ENCODE measurements at places on chromosomes 5 and 9. TPM values are rescaled to one million over a fixed set of nuclear protein-coding genes. Genes with fewer than 3 reads are reported as not detected.

GRCh38 chr9:110015759-110016158 is 192.2 kb downstream of the C9orf152 start:
- no peaks in the 10 kb centered on the region for H3K4me1 ChIP-seq
- H3K27me3 ChIP-seq: no peaks in the 10 kb centered on the region
- no peak for DNase-seq
- H3K4me3 ChIP-seq: no peak overlapping the region
- no peaks in the 10 kb centered on the region for H3K36me3 ChIP-seq
- H3K27ac ChIP-seq: no peak overlapping the region

DNA sequence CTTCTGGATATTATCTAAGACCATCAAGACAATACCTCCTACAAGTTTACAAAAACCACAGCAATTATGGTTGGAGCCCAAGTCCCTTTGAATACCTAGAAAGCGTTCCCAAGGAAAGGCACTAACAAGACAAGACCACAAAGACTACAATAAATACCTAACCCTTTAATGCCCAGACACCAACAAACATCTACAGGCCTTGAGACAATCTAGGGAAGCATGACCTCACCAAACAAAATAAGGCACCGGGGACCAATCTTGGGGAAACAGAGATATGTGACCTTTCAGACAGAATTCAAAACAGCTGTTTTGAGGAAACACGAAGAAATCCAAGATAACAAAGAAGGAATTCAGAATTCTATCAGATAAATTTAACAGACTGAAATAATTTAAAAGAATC is 37.8 kb downstream of the OXCT1 start:
- H3K4me3 ChIP-seq: no peak overlapping the region
- no peak for DNase-seq
- H3K27me3 ChIP-seq: no peaks in the 10 kb centered on the region
- H3K4me1 ChIP-seq: no peaks in the 10 kb centered on the region
- H3K36me3 ChIP-seq: peaks cover 37% of the 10 kb centered on the region

GRCh38 chr9:83655433-83655832 is 32.5 kb downstream of the IDNK start:
- DNase-seq: no peak
- no peaks in the 10 kb centered on the region for H3K27me3 ChIP-seq
- no peak overlapping the region for H3K4me3 ChIP-seq
- no peak overlapping the region for H3K27ac ChIP-seq
- no peaks in the 10 kb centered on the region for H3K4me1 ChIP-seq

GRCh38 chr5:137233726-137234125 is 265.4 kb downstream of the SPOCK1 start:
- no peak overlapping the region for H3K27ac ChIP-seq
- H3K4me3 ChIP-seq: no peak overlapping the region
- DNase-seq: no peak
- no peaks in the 10 kb centered on the region for H3K27me3 ChIP-seq
- H3K4me1 ChIP-seq: no peaks in the 10 kb centered on the region

PCDHB14 gene
- not detected for total RNA-seq

DNA sequence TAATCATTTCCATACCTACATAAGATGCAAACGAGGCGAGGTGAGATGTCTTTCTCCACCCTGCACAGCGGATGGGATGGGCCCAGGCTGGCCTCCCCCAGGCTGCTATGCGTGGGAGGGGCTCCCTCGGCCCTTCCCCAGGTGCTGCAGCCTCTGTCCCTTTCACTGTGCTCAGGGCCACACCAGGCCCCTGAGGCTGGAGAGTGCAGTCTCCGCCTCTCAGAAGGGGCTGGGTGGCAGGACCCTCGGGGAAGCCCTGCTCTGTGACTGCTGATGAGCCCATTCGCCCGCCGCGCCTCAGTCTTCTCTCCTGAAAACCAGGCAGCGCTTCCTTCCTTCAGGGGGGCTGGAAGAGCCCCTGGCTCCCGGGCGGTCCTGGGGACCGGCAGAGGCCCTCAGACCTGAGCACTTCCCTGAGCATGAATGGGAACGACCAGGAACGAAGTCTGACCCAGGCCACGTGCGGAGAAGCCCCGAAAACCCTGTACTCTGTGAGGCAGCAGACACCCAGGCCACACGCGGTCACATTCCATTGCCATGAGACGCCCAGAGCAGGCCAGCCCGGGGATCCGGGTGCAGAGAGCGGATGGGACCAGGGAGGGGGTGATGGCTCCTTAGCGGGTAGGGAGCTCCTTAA is 21.9 kb upstream of the NOTCH1 start:
- no peak overlapping the region for H3K4me3 ChIP-seq
- H3K27ac ChIP-seq: no peak overlapping the region
- H3K27me3 ChIP-seq: no peaks in the 10 kb centered on the region
- DNase-seq: peak; percentile 72

SGCD gene
- not detected for total RNA-seq

QRFP gene
- total RNA-seq: not detected

DNA sequence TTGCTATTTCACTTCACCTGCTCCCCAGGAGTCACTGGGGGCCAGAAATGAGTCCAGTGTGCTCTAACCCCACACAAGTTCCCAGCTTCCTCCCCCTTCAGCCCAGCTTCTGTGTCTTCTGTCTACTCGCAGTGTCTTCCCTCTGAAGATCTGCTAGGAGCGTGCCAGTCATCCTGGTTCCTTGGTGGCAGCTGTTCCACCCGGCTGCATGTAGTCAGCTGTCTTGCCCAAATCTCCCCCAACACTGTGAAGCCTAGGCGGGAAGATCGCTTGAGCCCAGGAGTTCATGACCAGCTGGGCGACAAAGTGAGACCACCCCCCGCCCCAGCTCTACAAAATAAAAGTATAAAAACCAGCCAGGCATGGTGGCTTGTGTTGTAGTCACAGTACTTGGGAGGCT is 154.0 kb downstream of the GDNF start:
- H3K4me3 ChIP-seq: no peak overlapping the region
- H3K36me3 ChIP-seq: no peaks in the 10 kb centered on the region
- DNase-seq: no peak
- peaks cover 4% of the 10 kb centered on the region for H3K4me1 ChIP-seq

GRCh38 chr9:90167914-90168313 is 474.7 kb downstream of the DIRAS2 start:
- no peaks in the 10 kb centered on the region for H3K4me1 ChIP-seq
- H3K27me3 ChIP-seq: no peaks in the 10 kb centered on the region
- no peaks in the 10 kb centered on the region for H3K36me3 ChIP-seq
- no peak for DNase-seq
- no peak overlapping the region for H3K27ac ChIP-seq

GRCh38 chr5:171152382-171152781 is 156.7 kb upstream of the TLX3 start:
- DNase-seq: peak; percentile 9
- no peaks in the 10 kb centered on the region for H3K27me3 ChIP-seq
- no peak overlapping the region for H3K4me3 ChIP-seq
- H3K27ac ChIP-seq: no peak overlapping the region
- H3K4me1 ChIP-seq: no peaks in the 10 kb centered on the region

GRCh38 chr5:93279296-93279963 is 301.6 kb downstream of the NR2F1-AS1 start:
- no peaks in the 10 kb centered on the region for H3K27me3 ChIP-seq
- no peak overlapping the region for H3K4me3 ChIP-seq
- no peaks in the 10 kb centered on the region for H3K36me3 ChIP-seq
- no peak overlapping the region for H3K27ac ChIP-seq
- H3K4me1 ChIP-seq: no peaks in the 10 kb centered on the region
- DNase-seq: no peak

C6 gene
- total RNA-seq: 0.51 TPM

IFNB1 gene
- total RNA-seq: not detected

GRCh38 chr9:18710065-18710464 is 236.1 kb downstream of the ADAMTSL1 start:
- no peaks in the 10 kb centered on the region for H3K27me3 ChIP-seq
- no peak overlapping the region for H3K27ac ChIP-seq
- no peaks in the 10 kb centered on the region for H3K4me1 ChIP-seq
- no peaks in the 10 kb centered on the region for H3K36me3 ChIP-seq
- DNase-seq: no peak
- no peak overlapping the region for H3K4me3 ChIP-seq

GRCh38 chr5:29568028-29568427 is 1625.5 kb upstream of the CDH6 start:
- H3K27me3 ChIP-seq: no peaks in the 10 kb centered on the region
- no peak overlapping the region for H3K27ac ChIP-seq
- no peak for DNase-seq

Data from K562 (cell line).